Mucosa of descending colon (tissue), 3 donors: ENCODE measurements at places on chromosomes 1 and 21. TPM values are rescaled to one million over a fixed set of nuclear protein-coding genes. Genes with fewer than 3 reads are reported as not detected.

DNA sequence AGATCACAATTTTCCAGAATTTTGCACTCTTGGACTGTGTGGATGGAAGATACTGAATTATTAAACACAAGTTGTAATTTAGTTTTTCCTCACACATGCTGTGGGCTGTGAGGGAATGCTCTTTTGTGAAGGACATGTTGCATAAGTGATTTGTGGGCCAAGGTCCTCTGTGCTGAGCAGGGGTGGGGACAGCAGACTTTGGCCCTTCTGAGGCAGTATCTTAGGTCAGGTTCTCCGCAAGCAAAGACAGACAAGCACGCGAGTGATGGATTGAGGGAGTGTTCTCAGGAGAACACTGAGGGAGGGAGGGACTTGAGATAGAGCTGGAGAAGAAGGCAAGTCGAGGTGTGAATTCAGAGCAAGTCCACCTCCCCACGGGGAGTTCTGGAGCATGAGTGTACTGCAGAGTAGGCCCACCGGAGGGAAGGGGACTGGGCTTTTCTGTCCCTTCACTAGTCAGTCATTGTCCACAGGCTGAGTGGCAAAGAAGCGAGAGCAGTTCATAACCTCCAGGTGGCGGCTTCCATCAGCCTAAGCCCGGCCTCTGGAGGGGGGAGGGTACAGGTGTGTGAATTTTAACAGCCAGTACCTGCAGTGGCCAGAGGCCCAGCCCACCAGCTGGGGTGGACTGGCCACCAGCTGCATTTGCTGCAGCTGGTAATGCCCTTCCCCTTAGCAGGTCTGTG is 19.1 kb upstream of the CD101 start:
- DNase-seq = no peak

TRAF5 gene
- 19.4 TPM for total RNA-seq

HES5 gene
- total RNA-seq = 7.8 TPM

- DNase-seq = no peak
These were observed 24.1 kb downstream of the PIGM start for GRCh38 chr1:160007577-160008200.

CHRM3 gene
- total RNA-seq = 48.2 TPM

FCMR gene
- total RNA-seq = 5.6 TPM

RNU1-4 gene
- total RNA-seq = 2,195 TPM

DNA sequence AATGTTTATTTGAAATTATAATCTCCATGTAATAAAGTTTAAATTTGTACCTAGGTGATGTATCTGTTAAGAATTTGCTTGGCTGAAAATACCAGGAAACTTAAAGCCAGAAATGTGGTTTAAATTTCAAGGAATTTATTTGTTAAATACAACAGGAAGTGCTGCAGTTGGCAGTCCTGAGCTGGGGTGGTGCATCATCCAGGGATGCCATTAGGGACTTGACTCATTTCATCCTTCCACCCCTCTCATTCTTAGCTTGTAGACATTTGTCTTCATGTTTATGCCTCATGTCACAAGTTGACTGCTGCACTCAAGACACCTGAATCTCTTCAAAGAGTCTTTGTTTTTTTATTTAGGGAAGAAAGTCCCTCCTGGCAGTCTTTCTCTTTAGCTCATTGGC is 175.9 kb downstream of the LHX8 start:
- no peak for DNase-seq

- no peak for DNase-seq
These were observed 456.2 kb downstream of the KCNT2 start for GRCh38 chr1:196152086-196152485.

PLEKHA6 gene
- 115 TPM for total RNA-seq
